ELF-1 (cell line): ENCODE measurements at places on chromosomes 11 and 22.
A peak's percentile ranks its signal among the peaks of the same experiment; 100 is the strongest.

DNA sequence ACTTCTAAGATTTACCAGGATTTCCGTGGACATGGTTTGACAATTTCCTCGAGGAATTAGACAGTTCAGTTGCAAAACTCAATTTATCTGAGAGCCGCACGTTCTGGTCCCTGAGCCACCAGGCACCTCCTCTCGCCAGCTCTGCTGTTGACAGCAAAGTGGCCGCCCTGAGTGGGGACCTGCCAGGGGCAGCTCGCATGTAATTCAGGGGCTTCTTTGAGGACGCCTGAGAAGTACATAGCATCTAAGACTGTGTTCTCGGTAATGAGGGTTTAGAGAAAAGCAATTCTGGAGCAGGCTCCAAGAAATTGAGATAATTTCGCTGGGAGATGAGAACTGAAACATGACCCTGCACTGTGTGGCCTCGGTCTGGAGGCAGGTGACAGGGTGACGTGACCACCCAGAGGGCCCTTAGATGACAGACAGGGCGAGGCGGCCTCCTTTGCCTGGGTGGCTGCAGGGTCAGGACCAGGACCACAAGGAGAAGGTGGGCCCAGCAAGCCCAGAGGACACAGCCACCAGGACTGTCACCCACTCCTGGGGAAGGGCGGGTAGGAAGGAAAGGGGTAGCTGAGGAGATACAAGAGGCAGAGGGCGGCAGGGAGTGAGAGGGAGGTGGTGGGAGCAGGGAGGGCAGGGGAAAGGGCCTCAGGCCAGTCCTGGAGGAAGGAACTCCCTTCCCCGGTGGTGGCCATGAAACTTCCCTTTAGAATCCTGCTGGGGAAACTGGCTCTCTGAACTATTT is 55.0 kb downstream of the RTL6 start:
- no peak for DNase-seq

DNA sequence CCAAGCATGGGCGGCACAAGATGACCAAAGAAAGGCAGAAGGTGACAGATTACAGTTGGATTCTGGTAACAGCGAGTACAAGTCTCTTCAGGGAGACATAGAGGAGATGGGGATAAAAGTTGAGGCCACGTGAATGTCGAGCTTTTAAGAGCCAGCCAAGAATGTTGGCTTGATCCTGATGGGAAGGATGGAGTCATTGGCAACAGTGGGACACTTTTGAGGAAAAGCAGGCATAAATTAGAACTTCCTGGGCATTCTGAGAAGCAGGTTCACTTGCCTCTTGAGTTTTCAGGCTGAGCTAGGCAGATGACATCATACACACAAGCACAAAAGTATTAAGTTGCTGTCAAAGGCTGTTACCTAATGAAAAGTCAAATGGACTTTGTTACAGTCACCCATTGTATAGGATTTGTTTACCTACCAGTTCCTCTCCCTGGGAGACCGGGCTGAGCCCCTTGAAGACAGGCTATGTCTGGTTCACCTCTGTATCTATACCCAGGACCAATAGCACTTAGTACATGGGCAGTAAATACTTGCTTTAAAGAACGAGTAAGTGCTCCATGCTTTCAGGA is 41.1 kb downstream of the TNRC6B start:
- no peak for DNase-seq

DNA sequence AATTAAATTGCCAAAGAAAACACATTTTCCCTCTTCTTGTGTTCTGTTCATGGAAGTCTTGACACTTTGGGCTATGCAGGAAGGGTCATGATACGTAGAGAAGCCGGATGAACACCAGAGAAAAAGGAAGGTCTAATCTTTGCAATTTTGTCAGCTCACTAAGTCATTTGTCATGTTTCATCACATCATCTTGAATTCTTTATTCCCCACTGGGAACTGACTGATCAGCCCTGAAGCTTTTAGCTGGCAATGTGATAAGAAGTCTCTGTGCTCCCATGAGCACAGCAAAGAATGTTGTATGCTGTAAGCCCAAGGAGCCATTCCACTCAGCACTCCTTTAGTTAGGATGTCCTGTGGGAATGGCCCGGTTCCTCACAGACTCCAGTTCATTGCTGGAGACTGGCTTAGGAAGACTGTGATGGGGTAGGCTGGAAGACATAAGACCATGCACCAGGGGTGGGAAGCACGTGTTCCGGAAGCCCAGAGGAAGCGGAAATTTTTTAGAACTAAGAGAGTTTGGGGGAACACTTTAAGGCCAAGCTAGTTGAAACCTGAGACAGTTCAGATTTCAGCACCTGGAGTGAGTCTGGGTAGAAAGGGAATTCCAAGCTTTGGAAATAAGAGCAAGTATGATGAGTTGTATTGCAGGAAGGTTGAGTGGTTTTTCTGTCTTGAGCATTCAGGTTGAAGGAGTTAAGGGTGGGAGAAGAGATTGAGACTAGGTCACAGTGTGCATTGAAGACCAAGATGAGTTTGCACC is 306.7 kb upstream of the MTNR1B start:
- no peak for DNase-seq

- DNase-seq = no peak
Observed at GRCh38 chr11:2739531-2740274, 39.9 kb upstream of the KCNQ1OT1 start.

DNA sequence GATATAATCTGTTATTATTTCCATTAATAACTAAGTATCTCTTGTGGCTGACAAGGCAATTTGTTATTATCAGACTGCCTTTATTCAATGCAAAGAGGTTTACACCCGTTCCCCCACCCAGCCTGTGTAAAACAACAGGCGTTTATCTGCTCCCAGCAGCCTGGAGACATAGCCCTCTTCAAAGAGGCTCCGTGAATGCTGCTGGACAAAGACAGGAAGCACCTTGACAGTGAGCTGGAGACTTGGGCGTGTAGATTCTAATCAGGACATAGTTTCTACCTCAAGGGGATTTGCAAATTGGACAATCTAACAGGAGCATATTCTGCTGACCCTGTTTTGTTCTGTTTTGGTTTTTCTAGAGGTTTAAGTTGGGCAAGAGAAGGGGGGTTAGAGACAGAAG is 733.0 kb upstream of the KIRREL3 start:
- DNase-seq = peak; percentile 10

DNA sequence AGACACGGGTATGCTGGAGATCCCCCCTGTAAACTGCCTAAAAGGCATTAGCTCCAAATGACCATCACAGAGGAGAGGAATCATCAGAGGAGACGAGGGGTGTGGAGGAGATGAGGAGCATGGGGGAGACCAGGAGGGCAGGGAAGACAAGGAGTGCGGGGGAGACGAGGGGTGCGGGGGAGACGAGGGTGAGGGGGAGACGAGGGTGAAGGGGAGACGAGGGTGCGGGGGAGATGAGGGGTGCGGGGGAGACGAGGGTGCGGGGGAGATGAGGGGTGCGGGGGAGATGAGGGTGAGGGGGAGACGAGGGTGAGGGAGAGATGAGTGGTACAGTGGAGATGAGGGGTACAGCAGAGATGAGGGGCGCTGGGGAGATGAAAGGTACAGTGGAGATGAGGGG is 17.5 kb upstream of the GAL start:
- DNase-seq = no peak

DNA sequence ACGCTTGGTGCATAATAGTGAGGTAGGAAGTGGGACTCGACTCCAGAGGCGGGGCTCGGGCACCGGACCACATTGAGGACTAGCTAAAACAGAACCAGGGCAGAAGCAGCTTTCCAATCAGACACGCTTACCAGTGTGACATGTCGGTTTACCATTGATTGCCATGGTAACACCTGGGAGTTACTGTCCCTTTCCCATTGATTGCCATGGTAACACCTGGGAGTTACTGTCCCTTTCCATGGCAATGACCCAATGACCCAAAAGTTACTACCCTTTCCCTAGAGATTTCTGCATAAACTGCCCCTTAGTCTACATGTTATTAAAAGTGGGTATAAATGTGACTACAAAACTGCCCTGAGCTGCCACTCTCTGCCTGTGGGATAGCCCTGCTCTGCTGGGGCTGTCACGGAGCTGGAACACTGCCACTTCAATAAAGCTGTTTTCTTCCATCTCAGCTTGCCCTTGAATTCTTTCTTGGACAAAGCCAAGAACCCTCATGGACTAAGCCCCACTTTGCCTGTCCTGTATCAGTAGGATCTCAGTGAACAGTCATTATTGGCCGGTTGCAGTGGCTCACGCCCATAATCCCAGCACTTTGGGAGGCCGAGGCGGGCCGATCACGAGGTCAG is 77.4 kb upstream of the CRYBB3 start:
- no peak for DNase-seq

DNA sequence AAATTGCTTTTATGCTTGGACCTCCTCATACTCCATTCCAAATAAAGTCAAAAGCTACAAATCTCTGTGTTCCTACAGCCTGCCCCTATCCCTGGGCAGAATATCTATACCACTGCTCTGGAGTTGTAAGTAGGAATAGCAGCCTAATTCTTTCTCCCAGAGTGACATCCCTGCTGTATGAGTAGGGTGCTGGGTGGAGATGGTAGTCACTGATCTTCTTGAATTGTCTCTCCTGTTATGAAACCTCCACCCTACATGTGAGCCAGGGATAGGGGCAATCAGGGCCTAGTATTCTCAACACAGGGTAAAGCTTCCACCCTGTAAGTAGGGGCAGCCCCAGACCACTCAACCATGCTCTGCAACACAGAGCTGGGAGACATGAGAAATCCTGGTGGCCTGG is 19.8 kb downstream of the GALNT18 start:
- DNase-seq = no peak

- DNase-seq = no peak
Observed at GRCh38 chr11:92330114-92330513, 105.5 kb downstream of the FAT3 start.

DNA sequence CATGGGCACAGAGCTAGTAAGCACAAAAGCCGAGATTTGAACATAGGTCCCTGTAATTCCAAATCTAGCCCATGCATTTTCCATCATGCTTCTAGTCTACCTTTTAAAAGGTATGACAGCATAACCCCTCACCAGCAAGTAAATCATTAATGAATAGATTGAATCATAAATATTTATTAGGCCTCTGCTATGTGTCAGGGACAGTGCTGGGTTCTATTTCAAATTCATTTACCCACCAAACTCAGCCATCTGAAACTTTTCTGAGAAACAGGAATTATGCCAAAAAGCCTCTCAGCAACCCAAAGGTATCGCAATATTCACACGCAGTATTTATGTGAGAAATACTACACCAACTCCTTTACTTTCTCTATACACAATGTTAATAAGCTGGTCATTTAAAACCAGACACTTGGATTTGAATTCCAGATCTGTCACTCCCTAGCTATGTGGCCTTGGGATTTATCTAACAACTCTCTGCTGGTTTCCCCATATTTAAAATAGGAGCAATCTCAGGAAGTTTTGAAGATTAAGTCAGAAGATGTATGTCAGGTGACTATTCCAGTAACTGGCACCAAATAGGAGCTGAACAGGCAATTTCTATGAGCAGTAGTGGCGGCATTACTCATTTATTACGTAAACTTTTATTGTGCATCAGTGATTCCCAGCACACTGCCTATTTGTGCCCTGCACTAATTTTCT is 191.4 kb downstream of the TENM4 start:
- no peak for DNase-seq

DNA sequence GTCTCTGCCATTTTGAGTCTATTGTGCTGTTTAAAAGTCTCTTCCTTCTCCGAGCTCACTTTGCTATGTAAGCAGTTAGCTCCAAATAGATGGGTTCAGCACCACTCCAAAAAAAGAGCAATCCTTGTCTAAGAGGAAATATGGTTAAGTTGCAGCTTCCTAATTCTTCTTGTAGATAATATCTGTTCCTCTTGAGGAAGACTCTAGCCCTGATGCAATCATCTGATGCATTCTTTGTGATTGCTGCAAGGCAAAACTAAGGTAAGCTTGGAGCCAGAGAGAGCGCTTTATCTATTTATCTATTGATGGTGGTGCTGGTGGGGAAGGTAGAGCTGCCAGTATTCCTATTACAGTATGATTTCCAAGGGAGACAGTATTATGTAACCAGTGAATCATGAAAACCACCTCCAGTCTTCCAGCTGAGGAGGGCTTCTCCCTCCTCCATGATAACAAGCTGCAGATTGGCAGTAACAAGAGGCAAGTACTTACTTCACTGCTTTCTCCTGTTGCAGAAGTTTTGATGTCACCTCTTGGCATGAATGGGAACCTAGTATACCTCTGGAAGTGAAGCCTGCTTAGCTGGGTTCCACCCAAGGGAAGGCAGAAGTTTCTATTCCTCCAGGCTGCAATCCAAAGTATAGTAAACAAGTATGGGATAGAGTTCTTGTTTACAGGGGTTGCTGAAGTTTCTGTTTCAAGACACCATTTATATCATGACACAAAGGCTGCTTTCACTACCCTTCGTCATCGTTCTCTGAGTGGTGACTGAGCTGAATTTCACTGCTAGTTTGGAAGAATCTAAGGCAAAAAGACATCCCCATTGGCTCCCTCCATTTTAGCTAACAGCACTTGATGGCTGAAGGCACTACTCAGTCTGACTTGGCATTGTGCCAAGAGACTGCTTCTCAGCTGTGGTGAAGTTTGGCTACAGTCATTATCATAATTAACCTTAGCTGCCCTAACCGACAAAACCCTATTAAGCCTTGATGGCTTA is 49.7 kb downstream of the FDX1 start:
- no peak for DNase-seq

- no peak for DNase-seq
Observed at GRCh38 chr11:112265659-112266409, 5.2 kb upstream of the PLET1 start.

- DNase-seq = no peak
Observed at GRCh38 chr11:18668131-18668530, 30.4 kb upstream of the TMEM86A start.

GRCh38 chr11:112582366-112582765 is 321.7 kb upstream of the PLET1 start:
- no peak for DNase-seq

DNA sequence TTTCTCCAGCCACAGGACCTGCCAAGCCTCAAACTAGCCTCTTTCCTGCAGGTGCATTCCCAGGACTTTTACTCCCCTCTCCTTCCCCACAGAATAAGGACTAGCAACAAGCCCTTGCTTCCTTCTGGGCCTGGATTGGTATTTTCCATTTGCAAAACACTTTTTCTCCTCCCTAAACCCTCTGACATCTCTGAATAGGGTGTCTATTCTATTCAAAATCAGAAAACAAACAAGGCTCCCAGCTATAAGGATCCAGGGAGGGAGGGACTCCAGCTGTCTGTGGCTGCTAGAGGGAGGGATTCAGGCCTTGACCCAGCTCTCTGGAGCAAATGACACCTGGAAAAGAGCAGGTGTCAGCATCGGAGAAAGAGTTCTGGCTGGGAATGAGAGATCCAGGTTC is 168.5 kb upstream of the BDNF start:
- no peak for DNase-seq

DNA sequence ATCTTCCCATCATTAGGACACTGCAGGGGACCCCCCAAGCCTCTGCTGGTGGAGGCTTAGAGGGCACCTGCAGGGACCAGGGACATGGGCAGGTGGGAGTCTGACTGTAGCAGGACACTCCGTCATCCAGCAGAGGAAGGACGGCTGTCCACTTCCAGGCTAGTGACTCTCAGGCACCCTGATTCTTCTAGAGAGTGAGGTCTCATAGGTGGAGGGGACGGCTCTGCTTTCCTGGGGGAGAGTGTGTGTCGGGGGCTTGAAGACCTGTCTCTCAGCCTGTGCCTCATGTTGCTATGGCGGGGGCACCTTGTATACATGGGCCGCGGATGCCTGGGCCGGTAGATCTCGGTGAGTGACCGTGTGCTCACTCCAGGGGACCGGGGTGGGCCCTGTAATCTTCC is 1116.6 kb downstream of the BRD1 start:
- no peak for DNase-seq

GRCh38 chr11:67795746-67796145 is 121.3 kb upstream of the ALDH3B2 start:
- DNase-seq = no peak
